NCI-H1930 (cell line): ENCODE measurements at places on chromosomes 11 and 22.

GRCh38 chr11:69157822-69158231 is 2.1 kb downstream of the SMIM38 start:
- no peak for DNase-seq

DNA sequence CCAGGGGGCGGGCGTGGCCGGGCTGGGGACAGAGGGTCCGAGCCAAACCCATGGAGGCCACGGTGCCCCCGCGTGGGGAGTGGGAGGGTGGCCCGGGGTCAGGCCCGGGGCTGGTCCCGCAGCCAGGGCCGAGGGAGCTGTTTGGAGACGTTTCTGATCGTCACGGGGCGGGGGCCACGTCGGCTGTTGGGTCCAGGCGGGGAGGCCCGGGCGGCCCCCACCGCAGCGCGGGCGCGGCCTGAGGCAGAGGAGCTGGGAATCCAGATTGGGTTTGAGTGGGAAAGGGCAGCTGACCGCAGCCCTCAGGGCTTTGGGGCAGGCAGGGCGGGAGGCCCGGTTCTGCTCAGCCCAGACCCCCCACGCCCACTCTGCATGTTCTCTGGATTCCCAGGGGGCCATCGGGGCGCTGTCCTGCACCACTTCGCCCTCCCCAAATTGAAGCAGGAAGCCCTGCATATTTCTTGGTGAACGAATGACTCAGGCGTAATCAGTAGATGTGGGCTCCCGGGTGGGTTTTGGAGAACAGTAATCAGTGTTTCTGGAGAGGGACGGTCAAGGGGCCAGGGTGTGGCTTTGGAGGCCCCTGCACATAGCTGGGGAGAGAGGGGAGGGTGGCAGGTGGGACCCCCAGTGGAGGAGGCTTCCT is 583 bp downstream of the MRPL23 start:
- DNase-seq, result no peak

- DNase-seq, result no peak
Measured at GRCh38 chr11:9972989-9973388, 309.1 kb downstream of the SWAP70 start.

- no peak for DNase-seq
Measured at GRCh38 chr22:37100589-37101127, 8.9 kb downstream of the TMPRSS6 start.

DNA sequence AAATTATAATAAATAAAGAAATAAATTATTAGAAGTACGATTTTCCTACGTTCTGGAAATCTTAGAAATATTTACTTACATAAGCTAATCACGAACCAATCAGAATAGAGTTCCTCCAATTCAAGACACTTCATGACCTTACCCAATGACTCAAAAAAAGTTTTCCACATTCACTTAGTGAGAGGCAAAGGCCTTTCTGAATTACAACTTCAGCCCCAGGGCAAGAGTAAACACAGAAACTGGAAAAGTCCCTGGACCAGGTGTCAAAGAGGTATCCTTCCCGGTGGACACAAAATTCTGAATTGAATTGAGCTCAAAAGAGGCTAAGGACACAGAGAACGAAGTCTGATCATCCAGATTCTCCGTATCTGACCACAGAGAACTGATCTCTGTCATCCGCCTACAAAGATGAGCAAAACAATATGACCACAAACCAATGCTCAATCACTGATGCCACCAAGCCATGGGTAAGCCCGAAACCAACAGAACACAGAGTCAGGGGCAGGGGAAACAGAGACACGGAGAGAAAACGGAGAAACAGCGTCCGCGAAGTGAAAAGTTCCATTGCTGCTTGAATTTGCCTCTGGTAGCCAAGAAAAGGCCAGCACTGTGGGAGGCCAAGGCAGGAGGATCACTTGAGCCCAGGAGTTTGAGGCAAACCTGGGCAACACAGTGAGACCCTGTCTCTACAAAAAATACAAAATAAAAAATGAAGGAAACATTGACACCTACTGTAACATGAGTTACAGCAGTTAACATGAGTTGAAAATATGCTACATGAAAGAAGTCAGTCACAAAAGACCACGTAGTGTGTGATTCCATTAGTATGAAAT is 6.8 kb downstream of the BID start:
- DNase-seq, result no peak

GRCh38 chr11:119907122-119907851 is 178.3 kb upstream of the NECTIN1 start:
- no peak for DNase-seq

- no peak for DNase-seq
Measured at GRCh38 chr11:10742460-10743208, 8.4 kb upstream of the CTR9 start.

DNA sequence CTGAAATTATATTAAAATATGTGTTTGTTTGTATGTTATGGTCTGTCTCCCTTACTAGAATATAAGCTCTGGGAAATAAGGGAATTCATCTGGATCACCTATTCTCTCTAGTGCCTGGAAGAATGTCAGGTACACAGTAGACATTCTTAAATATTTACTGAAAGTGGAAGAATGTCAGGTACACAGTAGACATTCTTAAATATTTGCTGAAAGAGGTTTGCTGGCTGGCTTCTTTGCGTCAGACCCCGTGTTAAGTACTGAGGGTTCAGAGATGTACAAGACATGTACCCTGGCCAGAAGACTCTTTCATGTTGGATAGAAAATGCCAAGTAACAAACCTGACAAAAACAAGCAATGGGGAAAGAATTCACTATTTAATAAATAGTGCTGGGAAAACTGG is 199.1 kb downstream of the INSC start:
- DNase-seq, result no peak
